ENCODE measurements at places on chromosomes 12 and 14.

- no peak for DNase-seq
These were observed 16.8 kb upstream of the TMEM119 start for GRCh38 chr12:108614639-108615038.

DNA sequence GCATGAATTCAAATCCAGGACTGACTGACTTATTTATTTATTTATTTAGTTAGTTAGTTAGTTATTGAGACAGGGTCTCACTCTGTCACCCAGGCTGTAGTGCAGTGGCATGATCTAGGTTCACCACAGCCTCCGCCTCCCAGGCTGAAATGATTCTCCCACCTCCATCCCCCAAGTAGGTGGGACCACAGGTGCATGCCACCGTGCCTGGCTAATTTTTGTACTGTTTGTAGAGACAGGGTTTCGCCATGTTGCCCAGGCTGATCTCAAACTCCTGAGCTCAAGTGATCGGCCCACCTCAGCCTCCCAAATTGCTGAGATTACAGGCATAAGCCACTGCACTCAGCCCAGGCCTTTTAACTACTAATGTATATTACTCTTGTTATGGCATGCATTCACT, 36.0 kb downstream of the BTG1 start:
- DNase-seq = no peak

DNA sequence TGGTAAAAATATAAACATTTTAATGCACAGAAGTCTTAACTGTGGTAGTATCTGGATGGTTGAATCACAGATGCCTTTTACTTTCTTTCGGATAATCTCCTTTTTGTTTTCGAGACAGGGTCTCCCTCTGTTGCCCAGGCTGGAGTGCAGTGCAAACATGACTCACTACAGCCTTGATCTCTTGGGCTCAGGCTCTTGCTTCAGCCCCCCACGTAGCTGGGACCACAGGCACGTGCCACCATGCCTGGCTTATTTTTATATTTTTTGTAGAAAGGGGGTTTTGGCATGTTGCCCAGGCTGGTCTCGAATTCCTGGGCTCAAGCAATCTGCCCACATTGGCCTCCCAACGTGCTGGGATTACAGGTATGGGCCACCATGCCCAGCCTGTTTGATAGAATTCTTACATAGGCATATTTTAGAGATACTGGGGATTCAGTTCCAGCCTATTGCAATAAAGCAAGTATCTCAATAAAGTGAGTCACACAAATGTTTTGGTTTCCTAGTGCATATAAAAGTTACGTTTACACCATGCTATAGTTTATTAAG, 99.2 kb downstream of the SNAPC1 start:
- no peak for DNase-seq

GRCh38 chr14:32606301-32606700, 277.2 kb downstream of the AKAP6 start:
- no peak for DNase-seq

GRCh38 chr12:6476489-6476888, 6.0 kb upstream of the VAMP1 start:
- DNase-seq = no peak

- DNase-seq = no peak
These were observed 36.0 kb downstream of the PPTC7 start for GRCh38 chr12:110547090-110547489.

GRCh38 chr12:122399592-122400373, 22.7 kb downstream of the CLIP1 start:
- DNase-seq = no peak

- no peak for DNase-seq
These were observed 1.2 kb downstream of the ITGA5 start for GRCh38 chr12:54417712-54418440.

DNA sequence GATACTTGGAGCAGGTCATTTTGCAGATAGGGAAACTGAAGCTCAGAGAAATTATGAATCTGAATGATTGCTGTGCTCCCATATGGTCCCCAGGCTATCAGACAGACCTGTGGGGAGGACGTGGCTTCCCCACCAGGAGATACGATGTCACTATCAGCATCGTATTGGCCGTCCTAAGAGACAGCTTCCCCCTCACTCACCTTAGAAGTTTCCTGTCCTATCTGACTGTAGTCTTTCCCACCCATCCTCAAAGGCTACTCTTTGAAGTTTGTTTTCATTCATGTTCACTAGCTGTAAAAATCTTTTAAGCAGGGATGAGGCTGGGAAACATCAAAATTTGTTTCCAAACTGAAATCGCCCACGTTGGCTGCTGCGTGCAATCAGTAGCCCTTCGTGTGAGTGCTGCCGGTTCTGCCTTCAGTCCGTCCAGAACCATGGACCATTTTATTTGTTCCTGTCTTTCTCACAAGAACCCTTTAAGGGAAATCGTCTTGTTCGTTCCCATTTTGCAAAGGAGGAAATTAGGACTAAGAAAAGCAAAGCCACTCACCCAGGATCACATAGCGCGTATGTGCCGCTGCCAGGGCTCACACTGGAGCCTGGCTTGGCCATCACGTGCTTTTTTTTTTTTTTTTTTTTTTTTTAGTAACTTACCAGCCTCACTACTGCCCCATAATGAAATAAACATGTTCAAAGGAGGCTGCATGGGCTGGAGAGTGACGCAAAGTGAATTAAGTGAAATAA, 1.0 kb upstream of the KDM2B start:
- no peak for DNase-seq
